GM19239 (cell line): ENCODE measurements at places on chromosomes 12 and 14.

GRCh38 chr12:54415221-54415929 lies 3.7 kb downstream of the ITGA5 start:
- no peak for DNase-seq

DNA sequence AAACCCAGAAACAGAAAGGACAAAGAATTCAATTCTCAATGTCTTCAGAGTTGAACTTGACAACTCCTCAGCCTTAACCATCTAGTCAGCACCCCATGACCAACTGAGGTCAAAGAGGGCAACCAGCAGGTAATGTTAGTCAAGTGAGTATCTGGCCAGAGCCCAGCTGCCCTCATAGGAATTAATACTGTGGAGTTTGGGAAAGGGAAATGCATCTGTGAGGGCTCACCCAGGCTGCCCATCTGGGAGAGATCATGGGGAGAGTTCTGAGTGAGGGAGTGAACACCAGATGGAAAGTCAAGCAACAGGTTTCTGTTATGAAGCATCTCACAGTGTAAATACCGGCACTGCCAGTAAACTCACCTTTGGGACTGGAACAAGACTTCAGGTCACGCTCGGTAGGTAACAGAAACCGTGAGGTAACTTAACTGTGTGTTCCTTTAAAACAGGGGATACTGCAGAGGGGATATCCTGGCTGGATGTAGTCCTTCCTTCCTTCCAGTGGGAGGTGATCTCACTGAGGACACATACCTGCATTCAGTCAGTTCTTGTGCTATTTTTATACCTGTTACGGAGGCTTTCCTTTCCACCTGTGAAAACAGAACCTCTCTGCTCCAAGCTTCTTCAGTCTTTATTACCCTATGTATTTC lies 94.4 kb downstream of the DAD1 start:
- no peak for DNase-seq

DNA sequence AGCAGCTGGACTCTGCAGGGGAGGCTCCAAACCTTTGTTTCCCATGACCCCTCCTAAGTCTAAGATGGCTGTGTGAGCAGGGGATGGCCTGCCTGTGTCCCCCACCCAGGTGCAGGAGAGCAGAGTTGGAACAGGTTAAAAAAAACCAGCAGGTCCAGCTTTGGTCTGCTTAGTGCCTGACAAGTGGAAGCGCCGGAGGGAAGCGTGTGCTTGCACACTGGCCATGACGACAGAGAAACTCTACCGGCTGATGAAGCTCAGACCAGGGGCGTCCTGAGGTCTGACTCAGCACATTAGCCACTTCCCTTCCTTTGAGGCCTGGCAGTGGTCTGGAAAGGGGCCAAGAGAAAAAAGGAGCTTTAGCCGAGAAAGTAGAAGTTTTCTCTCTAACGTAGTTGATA lies 280.1 kb downstream of the VRK1 start:
- DNase-seq, result no peak

- DNase-seq, result no peak
These were observed 9.4 kb upstream of the PSMC1 start for GRCh38 chr14:90246936-90247335.

GRCh38 chr12:49049566-49050224 lies 10.9 kb downstream of the KMT2D start:
- DNase-seq, result no peak

GRCh38 chr12:53328043-53328435 lies 6.6 kb upstream of the AAAS start:
- no peak for DNase-seq

DNA sequence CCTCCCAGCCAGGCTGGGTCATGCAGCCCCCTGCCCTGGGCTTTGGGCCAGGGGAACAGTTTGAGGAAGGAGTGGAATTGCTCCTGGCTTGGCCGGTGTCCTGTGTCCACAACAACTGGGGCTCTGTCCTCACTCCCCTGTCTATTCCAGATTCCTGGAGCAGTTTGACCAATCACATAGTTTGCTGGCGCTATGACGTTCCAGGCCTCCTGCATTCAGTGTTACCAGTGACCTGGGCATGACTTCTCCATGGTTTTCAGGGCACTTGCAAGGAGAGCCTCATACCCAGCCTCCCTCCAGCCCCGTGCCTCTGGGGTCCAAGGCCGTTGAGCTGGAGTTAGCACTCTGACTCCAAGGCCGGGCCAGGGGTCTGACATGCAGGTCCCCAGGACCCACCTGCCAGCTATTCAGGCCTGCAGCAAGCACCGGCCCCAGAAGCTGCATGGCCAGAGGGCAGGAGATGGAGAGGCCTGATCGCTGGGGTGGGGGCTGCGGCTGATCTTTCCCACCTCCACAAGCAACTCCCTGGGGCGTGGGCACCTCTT lies 34.2 kb downstream of the ISCA2 start:
- no peak for DNase-seq

- no peak for DNase-seq
These were observed 142.9 kb downstream of the ASCL1 start for GRCh38 chr12:103100257-103100831.

DNA sequence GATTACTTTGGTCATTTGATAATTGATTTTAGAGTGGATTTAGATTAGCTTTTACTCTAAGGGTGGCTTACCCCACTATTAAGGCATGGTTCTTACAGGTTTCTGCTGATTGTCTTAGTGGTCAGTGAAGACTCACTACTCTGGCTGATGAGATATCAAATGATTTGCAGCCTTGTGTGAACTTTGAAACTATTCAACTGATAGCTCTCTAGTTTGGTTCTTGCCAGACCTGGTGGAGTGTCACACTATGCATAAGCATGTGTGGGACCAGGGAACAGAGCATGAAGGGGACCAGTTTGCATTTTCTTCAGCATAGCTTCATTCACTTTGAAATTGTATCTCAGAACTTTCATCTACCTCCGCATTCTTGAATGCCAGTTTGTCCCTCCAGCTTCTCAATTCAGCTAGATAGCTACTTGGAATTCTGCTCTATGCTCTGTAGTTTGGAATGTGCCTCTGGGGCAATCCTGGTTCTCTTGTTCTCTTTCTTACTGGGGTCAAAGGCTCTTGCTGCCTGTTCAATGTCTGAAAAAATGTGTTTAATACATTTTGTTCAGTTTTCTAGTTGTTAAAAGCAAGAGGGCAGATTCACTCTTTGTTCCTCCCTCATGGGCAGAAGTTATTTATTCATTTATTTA lies 12.7 kb downstream of the SCYL2 start:
- no peak for DNase-seq

DNA sequence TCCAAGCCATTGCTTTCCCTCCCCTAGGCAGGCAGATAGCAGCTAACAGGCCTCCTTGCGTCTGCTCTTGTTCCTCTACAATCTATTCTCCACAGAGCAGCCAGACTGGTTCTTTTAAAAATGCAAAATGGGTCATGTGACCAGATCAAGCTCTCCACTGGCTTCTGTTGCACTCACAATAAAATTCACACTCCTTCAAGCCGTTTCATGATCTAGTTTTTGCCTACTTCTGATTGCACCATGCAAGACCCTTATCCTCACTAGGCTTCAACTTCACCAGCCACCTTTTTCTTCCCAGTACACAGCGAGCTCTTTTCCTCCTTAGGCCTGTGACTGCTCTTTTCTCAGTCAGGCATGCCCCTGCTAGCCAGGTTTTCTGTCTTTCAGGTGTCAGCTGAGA lies 6.1 kb upstream of the KRAS start:
- DNase-seq, result no peak

DNA sequence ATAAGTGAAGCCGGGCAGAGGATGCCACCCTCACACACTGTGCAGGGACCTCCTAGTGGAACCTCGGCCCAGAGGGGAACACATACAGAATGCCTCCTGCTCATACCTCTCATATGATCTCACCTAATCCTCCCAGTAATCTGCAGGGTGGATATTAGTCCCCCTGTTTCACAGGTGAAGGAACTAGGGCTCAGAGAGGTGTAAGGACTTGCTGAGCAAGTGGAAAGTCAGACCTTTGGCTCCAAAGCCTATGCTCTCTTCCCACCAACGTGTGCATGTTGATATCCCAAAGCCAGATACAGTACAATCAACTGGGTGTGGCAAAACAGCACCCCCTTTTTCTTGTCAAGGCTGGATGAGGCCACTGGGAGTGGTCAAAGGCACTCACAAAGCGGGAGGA lies 4.2 kb downstream of the MYH6 start:
- DNase-seq, result no peak

DNA sequence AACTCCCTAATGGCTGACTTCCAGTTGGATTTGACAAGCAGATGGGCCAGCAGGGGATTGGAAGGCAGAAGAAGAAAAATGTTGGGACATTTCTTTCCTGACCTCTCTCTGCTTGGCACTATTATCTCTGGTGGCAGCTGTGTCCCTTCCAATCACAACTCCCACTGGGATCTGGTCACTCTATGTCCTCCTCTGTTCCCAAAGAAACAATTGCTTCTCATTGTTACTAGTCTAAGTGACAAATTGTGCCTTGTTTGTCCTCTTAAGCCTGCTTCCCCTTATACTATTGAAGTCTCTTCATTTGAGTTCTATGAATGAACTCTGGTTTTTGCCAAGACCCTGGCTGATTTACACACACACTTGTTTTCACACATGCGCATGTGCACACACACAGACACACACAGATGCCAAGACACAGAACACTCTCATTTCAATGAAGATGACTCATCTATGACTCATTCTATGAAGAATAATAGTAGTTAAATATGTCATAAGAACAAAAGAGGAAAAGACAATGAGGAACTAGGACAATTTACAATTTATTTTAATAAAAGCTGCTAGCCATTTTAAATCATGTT lies 83.0 kb upstream of the FAR2 start:
- no peak for DNase-seq

- no peak for DNase-seq
These were observed 73.3 kb upstream of the PLEKHG7 start for GRCh38 chr12:92629349-92630065.

GRCh38 chr14:53841109-53842099 lies 115.2 kb downstream of the BMP4 start:
- no peak for DNase-seq

- no peak for DNase-seq
These were observed 18.9 kb downstream of the CCDC88C start for GRCh38 chr14:91398707-91399106.

DNA sequence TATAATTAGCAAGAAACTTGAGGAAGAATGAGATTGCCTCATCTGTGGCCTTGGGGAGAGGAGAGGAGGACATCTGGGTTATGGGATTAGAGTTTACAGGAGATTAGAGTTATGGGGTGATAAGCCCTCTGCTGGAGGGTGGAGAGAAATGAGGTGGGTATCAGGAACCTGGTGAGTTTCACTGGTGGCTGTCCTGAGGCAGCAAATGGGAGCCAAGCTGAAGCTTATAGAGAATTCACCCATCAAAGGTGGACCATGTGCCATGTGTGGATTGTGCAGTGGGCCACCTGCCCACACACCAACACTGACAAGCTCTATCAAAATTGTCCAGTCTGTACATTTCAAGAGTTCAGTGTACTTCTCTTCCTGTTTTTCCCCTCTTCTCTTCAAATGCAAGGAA lies 135.3 kb downstream of the AEBP2 start:
- no peak for DNase-seq

DNA sequence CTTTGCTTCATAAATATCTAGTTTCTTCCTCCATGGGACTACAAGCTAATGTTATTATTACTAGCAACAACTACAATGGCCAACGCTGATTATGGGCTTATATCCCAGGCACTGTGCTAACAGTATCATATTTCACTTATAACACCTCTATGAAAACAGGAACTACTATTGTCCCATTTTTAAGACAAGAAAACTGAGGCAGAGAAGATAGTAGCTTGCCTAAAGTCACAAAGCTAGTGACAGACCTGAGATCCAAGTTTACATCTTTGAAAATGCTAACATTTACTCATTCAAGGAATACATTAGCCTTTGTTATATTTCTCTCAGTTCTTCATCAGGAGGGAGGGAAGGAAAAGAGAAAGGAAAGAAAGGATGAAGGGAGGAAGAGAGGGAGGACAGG lies 32.8 kb downstream of the GIT2 start:
- DNase-seq, result no peak

DNA sequence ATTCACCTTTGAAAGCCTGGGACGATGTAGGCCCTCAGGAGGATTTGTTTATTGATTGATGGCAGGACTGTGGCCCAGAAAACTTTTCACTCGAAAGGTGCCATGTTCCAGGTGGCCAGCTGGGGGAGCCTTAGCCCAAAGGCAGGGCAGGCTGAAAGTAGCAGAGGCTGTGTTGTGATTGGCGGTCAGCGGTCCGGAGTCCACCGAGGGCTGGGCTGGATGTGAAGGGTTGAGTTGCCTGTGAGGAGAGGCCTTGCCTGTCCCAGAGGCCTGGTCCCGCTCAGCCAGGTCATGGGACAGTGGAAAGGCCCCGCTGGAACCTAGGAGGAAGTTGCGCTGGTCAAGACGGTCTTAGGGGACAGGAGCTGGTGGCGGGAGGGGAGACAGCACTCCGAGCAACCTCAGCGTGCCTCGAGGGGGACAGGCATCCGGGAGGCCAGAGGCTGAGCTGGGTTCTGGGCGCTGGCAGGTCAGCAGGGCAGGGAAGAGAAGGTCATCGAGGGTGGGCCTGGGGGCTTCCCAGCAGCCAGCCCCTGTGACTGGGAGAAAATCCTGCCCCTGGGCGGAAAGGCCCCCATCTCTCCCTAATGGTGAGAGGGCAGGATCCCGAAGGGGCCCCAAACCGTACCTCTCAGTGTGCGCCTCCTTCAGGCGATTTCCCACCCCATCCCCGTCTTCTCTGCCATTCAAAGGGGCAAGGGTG lies 26.3 kb downstream of the CMA1 start:
- DNase-seq, result peak; percentile 58

GRCh38 chr12:91965781-91966180 lies 179.9 kb downstream of the BTG1 start:
- DNase-seq, result no peak

DNA sequence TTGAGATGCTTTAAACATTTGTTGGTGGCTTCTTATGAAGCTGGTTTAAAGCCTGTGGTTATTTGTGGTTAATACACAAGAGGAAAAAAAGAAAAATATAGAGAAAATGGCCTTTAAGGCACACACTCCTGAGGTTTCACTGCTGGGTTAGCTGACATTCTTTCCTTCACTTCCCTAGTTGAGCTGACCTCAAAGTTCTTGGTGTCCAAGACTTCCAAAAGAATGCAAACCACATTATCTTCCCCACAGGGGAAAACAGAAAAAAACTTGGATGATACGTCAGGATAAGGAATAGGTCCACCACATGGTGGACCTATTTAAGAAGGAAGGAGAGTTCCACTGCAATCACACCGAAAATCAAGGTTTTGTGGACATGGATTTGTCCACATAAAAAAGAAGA lies 94.3 kb downstream of the SLC25A21 start:
- DNase-seq, result no peak
